ENCODE measurements at places on chromosomes 12 and 14.

GRCh38 chr12:21907948-21908837, 33.0 kb downstream of the ABCC9 start:
- DNase-seq = no peak

DNA sequence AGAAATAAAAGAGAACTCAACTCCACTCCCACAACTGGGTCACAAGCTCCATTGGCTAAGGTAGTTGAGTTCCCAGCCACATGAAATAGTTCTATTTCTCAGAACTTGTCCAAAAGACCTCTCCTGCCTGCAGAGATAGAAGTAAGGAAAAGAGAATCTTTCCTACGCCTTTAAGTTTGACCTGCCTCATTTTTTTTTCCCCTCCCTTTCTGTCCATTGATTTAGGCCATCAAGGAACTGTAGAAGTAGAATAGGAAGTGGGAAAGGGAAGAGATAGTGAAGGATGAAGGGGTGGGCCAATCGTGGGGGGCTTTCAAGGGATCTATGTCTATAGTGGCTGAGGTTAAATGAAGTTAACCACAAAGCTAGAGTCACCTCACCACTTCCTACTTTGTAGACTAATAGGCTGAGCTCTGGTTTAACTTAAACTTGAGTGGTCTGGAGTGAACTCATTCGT, 13.9 kb upstream of the NUDT4 start:
- no peak for DNase-seq

- DNase-seq = no peak
These were observed 82.5 kb downstream of the PRICKLE1 start for GRCh38 chr12:42507081-42507480.

DNA sequence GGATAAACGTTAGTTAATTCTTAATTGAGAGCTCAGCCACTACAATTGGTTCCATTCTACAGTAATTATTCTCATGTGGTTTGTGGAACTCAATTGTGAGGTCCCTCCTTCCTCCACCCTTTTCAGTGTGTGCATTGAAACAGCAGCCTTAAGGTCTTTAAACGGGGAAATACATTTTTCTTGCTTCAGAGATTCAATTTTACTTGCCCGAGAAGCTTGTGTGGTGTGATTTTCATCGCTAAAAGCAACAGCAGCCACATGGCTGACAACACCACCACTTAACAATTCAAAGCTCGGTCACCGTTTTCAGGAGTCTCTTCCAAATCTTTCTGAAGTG, 733 bp upstream of the PPFIBP1 start:
- DNase-seq = no peak

DNA sequence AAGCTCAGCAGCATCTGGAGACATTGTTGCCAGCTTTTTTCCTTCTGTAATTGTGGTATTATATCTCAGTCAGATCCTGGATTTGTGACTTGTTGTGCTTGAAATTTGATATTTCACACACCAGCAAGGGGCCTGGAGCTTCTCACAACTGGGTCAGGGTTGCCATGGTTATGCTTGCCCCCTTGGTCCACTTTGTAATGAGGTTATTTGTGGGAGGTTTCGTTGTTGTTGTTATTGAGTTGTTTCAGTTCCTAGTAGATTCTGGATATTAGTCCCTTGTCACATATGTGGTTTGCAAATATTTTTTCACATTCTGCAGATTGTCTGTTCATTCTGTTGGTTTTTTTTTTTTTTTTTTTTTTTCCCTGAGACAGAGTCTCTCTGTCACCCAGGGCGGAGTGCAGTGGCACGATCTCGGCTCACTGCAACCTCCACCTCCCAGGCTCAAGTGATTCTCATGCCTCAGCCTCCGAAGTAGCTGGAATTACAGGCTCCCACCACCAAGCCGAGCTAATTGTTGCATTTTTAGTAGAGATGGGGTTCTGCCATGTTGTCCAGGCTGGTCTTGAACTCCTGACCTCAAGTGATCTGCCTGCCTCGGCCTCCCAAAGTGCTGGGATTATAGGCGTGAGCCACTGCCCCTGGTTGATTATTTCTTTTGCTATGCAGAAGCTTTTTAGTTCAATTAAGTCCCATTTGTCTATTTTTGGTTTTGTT, 80.6 kb upstream of the ETV6 start:
- DNase-seq = no peak

GRCh38 chr12:19783547-19784444, 344.5 kb downstream of the AEBP2 start:
- DNase-seq = no peak

DNA sequence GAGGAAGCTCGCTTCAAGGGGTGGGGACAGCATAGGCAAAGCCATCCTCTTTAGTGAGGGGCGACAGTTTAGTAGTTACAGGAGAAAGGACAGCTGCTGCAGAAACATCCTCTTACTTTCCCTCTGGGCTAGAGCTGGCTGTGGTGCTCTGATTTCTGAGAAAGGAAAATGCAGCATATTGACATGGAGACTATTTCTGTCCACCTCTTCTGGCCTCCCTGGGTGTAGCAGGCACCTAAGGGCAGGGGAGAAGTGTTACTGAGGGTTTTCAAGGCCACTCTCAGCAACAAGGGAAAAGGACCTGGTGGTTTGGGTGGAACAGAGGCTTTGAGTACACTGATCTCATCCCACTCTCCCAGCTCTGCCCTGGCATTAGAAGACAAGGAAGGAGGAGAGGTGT, 40.0 kb upstream of the CTDSP2 start:
- DNase-seq = no peak

DNA sequence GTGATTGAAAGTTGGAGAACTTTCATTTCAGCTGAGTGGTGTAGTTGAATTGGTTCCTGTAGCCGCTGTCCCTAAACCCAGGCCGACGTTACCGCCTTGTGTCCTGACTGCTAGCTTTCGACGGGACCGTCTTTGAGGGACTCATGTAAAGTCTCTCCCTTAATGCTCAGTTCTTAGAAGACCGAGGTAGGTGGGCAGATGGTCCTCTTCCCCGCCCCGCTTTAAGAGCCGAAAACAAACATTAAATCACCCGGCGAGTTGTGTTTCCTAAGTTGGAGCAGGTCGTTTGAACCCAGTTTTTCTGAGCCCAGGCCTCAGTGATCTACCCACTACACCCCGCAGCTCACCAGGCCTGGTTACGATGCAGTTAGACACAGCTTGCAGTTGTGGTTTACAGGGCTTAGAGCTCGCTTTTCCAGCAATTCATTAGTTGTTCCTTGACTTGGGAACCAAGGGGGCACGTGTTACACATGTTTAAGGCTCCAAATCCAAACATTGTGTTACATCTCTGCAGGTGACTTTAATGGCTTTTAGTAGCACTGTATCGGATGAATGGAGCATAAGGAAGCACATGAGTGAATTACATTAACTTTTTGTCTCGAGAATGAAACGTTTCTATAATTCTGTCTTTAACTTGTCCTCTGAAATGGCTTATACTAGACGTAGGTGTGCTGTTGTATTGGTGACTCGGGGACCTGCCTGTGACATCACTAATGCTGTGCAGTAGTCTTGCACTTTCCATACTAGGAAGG, 790 bp downstream of the NEDD1 start:
- no peak for DNase-seq

GRCh38 chr14:70144046-70144445, 44.7 kb downstream of the SLC8A3 start:
- DNase-seq = no peak

DNA sequence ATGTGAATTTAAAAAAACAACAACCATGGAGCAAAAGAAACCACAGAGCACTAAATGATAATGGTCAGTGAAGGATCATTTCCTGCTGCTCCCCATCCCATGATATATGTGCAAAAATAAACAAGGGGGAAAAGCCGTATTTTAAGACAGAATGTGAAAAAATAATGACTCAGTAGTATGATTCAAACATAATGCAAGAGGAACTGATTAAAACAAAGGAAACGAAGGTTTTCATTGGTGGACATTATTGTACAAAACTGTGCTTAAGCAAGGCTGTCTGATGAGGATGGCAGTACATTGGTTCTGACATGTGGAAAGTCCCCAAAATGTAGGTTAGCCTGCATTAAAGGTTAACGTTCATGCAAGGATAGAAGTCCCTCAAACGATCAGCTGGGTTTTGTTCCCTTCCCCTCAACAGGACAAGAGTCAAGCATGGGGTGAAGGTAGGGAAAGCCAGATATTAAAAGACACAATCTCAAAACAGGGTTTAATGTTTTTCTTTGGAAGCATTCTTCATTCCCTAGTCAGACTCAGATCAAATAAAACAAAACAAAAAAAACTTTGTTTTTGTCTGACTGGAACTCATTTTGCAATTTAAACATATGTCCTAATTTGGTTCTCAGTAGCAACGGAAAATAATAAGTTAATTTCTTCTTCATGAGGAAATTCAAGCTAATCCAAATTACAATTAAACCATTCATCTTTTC, 26.3 kb upstream of the PTGDR start:
- DNase-seq = no peak

GRCh38 chr12:26080911-26081310, 43.9 kb downstream of the BHLHE41 start:
- no peak for DNase-seq

GRCh38 chr12:116517431-116518045, 41.6 kb upstream of the MAP1LC3B2 start:
- no peak for DNase-seq
